MG63 (cell line): ENCODE measurements at places on chromosomes 5 and 9. TPM values are rescaled to one million over a fixed set of nuclear protein-coding genes. Genes with fewer than 3 reads are reported as not detected.

The PALM2AKAP2 gene
- 0.07 and 0.56 TPM in 2 replicates for total RNA-seq

The CDH10 gene
- 0.89 and 1.6 TPM in 2 replicates for total RNA-seq

The OLFML2A gene
- 0.20 and 1.5 TPM in 2 replicates for total RNA-seq

The ZNF883 gene
- total RNA-seq: 0.13 TPM in 1 of 2 replicates, not detected in the other

The POU5F2 gene
- 0.07 TPM in 1 of 2 replicates, not detected in the other for total RNA-seq
